ENCODE measurements at places on chromosomes 1 and 21.

- DNase-seq = no peak
Observed at GRCh38 chr1:198904321-198904720, 265.5 kb downstream of the PTPRC start.

GRCh38 chr21:42384156-42384945, 11.5 kb downstream of the TMPRSS3 start:
- no peak for DNase-seq

DNA sequence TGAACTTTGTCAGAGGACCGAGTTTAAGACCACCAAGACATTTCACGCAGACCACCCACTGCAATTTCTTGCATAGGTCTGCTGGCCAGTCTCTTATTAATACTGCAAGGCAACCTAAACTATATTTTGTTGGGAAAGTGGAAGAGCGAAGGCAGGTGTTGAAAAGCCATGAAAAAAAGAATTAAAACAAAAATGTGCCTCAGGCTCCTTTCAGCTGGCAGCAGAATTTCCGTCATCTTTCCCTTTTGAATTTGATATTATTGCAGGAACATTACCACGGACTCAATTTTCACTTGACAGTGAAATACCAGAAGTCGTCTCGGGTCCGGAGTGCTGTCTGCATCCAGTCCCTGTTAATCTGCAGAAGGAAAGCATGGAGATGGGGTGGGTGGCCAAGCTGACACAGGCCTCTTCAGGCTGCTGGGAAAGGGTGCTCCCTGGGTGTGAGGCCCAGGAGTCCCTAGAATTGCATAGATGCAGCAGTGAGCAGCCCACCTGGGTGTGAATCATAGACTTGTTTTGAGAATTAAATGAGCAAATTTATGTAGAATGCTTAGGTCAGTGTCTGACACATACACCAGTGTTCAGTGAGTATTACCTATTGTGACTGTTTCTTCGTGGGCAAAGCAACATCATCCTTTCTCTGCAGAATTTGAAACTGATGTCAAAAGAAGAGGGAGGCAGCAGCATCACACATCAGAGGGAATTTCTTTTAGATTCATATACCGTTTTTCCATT, 150.7 kb downstream of the PBX1 start:
- no peak for DNase-seq

GRCh38 chr1:43548285-43549271, 17.9 kb downstream of the PTPRF start:
- no peak for DNase-seq

DNA sequence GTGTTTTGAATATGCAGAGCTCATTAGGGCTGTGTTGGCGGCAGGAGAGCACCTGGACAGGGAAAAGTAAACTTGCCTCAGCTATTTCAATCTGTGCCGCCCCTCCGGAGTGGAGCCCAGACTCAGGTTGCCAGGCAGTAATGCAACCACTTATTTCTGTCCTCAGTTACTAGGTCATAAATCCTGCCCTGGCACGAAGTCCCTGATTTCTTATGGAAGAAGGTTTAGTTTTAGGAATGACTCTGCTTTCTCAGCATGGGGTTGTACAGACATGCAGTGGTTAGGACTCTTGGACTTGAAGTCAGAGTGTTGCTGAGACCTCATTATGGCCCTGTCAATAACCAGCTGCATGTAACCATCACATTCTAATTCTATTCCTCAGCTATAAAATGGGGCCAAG, 98.3 kb upstream of the FGGY start:
- DNase-seq = no peak

- DNase-seq = peak; percentile 42
Observed at GRCh38 chr1:149885339-149886120, 13.8 kb upstream of the BOLA1 start.

DNA sequence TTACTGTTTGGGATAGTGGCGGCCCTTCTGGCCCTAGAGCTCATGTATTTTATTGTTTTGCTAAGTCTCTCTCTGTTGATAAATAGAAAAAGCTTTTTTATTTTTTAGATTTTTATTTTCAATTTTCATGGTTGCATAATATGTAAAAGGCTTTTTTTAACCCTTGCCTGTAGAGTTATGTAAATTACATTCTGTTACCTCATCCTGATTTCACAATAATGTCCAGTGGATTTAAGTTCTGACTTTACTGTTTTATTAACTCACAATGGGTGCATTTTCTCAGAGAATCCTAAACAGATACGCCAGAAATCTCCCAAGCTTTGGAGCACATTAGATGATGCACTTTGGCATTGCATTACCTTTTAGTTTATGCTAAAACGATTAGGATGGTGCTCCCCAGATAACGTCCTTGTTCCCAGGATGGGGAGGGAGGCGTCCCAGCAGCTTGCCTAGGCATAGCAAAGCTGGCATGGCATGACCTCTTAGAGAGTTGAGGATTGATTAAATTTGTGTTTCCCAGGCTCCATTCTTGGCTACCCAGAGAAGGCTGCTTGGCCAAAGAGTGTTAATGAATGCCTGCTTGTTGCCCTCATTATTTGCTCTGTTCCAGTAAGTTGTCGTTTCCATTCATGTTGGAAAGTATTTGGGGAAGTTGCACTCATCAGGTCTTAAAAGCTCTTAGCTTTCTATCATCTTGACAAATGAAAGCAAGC, 17.1 kb downstream of the UTP25 start:
- no peak for DNase-seq

DNA sequence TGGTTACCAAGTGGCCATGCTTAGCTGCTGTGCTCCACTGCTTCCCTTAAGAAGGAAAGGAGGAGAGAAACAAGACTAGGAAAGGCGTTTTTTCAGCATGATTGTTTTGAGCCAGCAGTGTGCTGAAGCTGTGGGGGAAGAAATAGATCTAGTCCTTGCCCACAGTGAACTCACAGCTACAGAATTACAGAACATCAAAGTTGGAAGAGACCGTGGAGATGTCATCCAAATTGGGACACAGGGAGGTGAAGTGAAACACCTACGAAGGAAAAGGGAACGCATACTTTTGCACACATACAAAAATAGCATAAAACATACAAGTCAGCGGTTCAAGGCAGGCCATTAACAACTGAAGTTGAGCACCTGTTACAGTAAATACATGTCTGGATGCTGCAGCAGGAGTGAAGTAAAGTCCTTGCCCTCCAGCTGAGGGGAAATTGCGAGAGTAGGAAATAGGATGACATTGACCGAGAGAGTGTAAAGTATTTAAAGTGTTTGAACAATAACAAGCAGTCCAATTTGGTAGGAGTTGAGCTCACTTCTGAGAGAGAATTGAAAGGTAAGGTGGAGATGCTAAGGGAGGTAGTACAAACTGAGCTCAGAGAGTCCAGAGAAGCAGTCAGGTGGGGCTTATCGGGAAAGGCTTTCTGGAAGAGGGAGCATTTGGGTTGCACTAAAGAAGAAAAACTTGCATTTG, 55.1 kb downstream of the KIRREL1 start:
- no peak for DNase-seq

GRCh38 chr1:66439031-66439740, 94.8 kb upstream of the SGIP1 start:
- no peak for DNase-seq

DNA sequence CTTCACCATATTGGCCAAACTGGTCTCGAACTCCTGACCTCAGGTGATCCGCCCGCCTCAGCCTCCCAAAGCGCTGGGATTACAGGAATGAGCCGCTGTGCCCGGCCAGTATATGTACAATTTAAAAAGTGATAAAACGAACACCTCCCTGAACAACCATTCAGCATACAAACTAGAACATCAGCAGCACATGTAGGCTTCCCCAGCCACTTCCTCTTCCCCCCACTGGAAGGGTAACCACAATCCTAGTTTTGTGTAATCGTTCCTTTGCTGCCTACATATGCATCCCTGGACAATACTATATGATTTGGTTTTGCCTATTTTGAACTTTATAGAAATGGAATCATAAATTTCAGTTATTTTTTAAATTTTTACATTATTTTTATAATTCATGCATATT, 60.4 kb downstream of the DESI2 start:
- no peak for DNase-seq

GRCh38 chr1:34263406-34263805, 86.7 kb downstream of the C1orf94 start:
- DNase-seq = no peak

DNA sequence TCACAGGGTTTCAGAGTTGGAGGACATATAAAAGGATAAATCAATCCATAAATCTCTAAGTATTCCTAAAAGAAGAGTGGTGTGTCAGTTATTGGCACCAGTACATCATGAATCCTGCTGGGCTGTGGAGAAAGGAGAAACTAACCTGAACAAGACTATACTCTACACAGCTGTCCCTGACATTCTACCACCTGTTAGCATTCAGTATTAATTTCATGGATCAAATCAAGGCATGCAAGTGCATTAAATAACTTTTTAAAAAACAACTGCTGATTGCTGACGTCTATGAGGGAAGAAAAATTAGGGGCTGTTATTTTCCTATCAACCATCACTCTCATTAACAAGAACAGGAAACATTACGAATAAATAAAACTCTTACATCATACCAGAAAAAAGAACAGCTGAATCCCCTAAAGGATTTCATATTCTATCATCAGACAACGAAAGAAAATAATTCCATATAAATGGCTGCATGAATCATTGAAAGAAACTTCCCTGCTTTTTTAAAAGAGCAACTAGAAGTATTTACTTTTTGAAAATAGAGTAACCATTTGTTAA, 121.7 kb downstream of the ATF6 start:
- DNase-seq = no peak

- no peak for DNase-seq
Observed at GRCh38 chr1:240309769-240310168, 218.1 kb downstream of the FMN2 start.

DNA sequence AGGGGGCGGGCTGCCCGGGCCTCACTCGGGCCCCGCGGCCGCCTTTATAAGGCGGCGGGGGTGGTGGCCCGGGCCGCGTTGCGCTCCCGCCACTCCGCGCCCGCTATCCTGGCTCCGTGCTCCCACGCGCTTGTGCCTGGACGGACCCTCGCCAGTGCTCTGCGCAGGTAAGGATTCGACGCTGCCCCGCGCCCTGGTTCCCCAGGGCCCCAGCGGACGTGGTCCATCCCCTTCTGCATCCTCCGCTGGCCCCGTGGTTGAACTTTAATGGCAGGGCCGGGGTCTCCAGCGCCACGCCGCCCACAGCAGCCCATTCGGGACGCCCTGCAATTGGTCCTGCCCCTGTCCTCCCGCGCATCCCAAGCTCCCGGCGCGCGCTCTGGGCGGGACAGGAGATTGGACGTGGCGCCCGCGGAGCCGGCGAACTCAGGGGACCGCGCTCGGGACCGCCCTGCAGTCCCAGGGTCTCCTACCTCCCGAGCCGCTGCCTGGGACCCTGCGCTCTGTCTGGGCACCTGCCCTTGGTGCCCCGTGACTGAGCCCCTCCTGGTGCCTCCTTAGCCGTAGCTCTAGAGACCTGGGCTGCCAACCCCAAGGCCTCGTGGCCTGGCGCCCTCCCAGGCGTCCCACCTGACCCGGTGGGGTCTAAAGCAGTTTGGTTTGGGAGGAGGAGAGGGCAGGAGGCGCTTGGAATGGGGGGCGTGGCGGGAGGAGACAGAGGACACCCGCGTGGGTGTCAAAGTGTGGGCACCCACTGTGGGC, at the start of gene ALPL:
Gene ALPL, plus strand, starts transcription at position 73 of the 762 bp plus-strand sequence. CDS start 44,659 bp downstream, outside the sequence.
- peak; percentile 1 for DNase-seq

DNA sequence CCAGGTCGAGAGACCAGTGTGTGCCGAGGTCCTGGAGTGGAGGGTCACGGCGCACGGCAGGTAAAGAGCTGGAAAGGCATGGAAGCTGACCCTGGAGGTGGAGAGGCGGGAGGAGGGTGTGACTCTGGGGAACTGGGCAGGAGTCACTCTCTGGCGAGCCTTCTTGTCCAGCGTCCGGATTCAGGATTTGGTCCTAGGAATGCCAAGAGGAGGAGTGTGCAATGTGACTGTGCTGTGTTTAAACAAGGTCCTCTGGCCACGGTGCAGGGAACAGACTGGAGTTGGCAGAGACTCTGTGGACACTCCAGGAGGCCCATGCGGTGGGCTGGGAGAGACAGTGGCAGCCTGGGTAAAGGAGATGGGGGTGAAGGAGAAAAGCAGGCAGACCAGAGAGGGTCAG, 64.2 kb upstream of the CASZ1 start:
- DNase-seq = no peak

- no peak for DNase-seq
Observed at GRCh38 chr21:14923468-14923867, 141.3 kb downstream of the NRIP1 start.

- no peak for DNase-seq
Observed at GRCh38 chr1:87106867-87107266, 192.4 kb downstream of the HS2ST1 start.

DNA sequence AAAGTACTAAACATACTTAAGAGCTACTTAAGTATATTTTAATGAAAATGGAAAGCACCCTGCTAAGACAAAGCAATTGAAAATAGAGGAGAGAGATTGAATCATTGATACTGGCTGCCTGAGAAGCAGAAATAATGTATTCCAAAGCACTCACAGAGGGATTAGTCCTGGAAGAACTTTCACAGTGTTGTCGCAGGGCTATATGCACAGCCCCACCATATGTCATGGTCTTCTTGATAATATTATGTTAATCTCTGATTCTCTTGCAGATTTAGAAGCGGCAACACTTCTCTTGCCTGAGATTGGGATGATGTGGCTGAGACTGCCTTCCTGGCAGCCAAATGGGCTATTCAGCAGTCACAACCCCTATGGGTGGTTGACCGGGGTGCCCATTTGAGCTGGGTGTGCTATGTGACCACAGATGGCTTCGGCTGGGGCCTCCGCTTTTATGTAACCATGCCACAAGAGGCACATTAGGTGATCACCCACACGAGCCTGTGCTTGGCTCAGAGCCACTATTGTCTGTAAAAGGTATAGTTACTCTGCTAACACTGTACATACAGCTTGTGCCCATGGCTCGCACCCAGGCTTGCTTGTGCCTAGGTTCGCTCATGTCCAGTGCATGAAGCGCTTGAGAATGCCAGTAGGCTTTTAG, 152.2 kb upstream of the SGIP1 start:
- DNase-seq = no peak

- no peak for DNase-seq
Observed at GRCh38 chr1:160607672-160608032, 28.4 kb upstream of the CD84 start.

Measured in stimulated activated CD4-positive, alpha-beta T cell treated with anti-CD3 and anti-CD28 coated beads, Interleukin-12 subunit alpha, Interleukin-12 subunit beta, amount 100 ng/mL, for 4 hours (primary cell).